ENCODE measurements at places on chromosomes 3 and 15. TPM values are rescaled to one million over a fixed set of nuclear protein-coding genes. Genes with fewer than 3 reads are reported as not detected.

PLIN1 gene
- total RNA-seq: not detected

MYEF2 gene
- total RNA-seq: 22.6 TPM

MCF2L2 gene
- 2.1 TPM for total RNA-seq

KNSTRN gene
- total RNA-seq: 35.5 TPM

CNTN3 gene
- total RNA-seq: not detected

TMEM89 gene
- not detected for total RNA-seq

STRIT1 gene
- total RNA-seq: not detected

ARPP21 gene
- total RNA-seq: not detected

GPR62 gene
- not detected for total RNA-seq

ALPK3 gene
- total RNA-seq: 0.20 TPM

SPATA12 gene
- total RNA-seq: not detected

CALML4 gene
- 12.3 TPM for total RNA-seq

PLSCR2 gene
- not detected for total RNA-seq

PRTG gene
- not detected for total RNA-seq

TRH gene
- not detected for total RNA-seq

BUB1B gene
- total RNA-seq: 70.0 TPM

P3H2 gene
- not detected for total RNA-seq

PCLAF gene
- 83.1 TPM for total RNA-seq

SLC9A9 gene
- 10.0 TPM for total RNA-seq

SLC15A2 gene
- 1.9 TPM for total RNA-seq

SAXO2 gene
- not detected for total RNA-seq

LIPH gene
- total RNA-seq: not detected

DMXL2 gene
- total RNA-seq: 4.6 TPM

WNT5A gene
- not detected for total RNA-seq

WDR93 gene
- not detected for total RNA-seq

SEMA3F gene
- not detected for total RNA-seq

HHLA2 gene
- total RNA-seq: 15.7 TPM

SKOR1 gene
- total RNA-seq: 0.36 TPM

CCR3 gene
- total RNA-seq: 0.19 TPM

CCDC13 gene
- 0.46 TPM for total RNA-seq

GPR171 gene
- 242 TPM for total RNA-seq

FBXO40 gene
- not detected for total RNA-seq

All from activated naive CD4-positive, alpha-beta T cell treated with anti-CD3 and anti-CD28 coated beads, Interleukin-2, amount 10 ng/mL, durations not matched to agents 5 hours and 36 hours (primary cell).